ENCODE measurements at places on chromosomes 4 and X.

DNA sequence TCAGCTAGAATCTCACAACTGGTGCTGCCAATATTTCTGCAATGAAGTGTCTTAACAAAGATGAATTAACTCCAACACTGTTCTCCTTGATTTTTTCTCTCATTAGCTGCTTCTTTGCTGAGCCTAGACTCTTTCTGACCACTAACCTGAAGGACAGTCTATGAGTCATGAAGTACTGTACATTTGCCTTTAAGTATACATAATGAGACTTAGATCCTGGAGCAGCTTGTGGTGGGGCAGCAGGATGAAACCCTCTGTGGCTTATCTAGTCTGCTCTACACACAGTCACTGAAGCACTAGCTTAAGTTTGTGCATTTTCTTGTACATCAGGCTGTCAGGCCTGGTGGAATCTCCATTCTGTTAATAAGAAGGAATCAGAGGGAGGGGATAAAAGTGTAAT lies 307.4 kb upstream of the SMIM31 start:
- no peak overlapping the region for H3K27ac ChIP-seq
- H3K27me3 ChIP-seq, result no peaks in the 10 kb centered on the region
- DNase-seq, result no peak
- H3K4me3 ChIP-seq, result no peak overlapping the region
- no peaks in the 10 kb centered on the region for H3K4me1 ChIP-seq

DNA sequence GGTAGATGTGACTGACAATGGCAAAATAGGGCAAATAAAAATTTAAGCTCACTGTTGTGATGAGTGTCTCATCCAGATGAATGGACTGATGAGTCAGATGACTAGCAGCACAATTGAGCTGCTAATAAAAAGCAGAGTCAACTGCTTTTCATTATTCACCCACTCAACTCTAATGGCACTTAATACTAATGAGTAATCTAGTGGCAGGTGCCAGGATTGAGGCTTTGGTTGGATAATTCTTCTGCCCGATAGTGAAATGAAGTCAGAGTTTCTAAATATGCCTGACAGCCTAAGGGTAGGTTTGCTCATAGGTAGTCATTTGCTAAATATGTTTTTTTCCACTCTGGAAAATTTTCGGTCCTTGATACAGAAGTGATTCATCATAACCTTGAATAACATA lies 10.4 kb downstream of the OGT start:
- no peaks in the 10 kb centered on the region for H3K27me3 ChIP-seq
- peaks cover 33% of the 10 kb centered on the region for H3K4me1 ChIP-seq
- H3K4me3 ChIP-seq, result no peak overlapping the region
- H3K36me3 ChIP-seq, result peaks cover 39% of the 10 kb centered on the region
- no peak for DNase-seq
- H3K27ac ChIP-seq, result no peak overlapping the region

DNA sequence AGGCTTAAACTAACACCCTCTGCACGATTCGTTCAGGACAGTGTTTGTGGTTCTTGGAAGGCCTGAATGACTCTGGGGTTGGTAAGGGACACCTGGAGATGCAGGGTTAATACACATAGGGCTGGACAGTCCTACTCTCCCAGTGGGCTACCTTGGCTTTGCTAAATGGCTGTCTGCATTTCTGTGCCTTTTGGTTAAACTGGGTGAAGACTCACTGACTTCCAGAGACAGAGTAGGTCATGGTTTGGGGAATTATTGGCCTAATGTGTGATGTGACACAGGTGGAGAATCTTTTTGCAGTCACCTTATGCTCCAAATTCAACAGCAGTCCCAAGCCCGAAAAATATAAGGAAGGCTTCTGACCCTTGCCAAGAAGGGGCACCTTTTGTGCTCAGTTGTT lies 10.5 kb downstream of the POU4F2 start:
- H3K4me1 ChIP-seq, result no peaks in the 10 kb centered on the region
- DNase-seq, result no peak
- H3K36me3 ChIP-seq, result no peaks in the 10 kb centered on the region
- no peak overlapping the region for H3K4me3 ChIP-seq
- no peak overlapping the region for H3K27ac ChIP-seq
- 0 out of 2 replicates have a peak, but pooled peaks cover 4% of the 10 kb centered on the region for H3K27me3 ChIP-seq

DNA sequence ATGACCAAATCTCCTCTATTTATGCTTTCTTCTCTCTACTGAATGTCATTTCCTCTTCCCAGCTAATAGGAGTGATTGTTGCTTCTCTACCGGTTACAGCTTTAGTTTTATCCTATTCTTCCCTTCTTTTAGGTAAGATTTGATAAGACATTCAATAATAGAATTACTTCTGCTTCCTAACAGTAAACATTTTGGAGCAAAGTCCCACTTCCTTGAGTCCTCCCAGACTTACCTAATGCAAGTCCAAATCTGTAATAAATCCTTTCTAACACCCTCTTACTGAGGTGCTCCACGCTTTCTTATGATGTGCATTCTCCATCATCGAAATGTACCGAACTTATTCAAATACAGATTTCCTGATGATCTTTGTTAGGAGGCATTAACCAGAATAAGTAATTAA lies 79.2 kb upstream of the GPM6A start:
- no peak for DNase-seq
- no peaks in the 10 kb centered on the region for H3K4me1 ChIP-seq
- no peak overlapping the region for H3K4me3 ChIP-seq
- no peaks in the 10 kb centered on the region for H3K36me3 ChIP-seq

DNA sequence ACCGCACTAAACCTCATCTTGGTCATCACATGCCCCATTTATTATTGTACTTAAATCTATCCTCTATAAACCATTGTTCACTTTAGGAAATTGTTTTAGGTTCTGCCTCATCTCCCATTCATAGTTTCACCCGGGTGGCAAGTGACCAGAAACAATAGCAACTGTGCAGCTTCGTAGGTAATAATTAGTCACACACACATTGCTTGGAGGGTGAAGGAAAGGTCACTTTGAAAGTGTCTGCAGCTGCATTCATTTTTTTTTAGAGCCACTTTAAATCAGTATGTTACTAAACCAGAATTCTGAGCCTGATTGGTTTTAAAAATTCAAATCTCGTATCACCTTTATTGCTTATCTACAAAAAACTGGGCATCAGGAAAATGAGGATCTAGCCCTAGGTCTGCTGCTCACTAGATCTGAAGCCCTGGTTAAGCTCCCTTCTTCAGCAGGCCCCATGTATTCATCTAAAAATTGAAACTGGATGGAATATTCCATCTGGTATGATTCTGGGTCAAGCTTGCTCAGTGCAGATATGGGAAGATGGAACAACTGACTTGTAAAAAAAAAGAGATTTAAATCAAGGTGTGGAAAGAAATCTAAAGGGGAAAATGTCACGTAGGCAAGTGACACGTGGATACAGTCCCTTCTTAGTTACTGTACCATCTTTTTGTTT lies 62.4 kb downstream of the LIMCH1 start:
- H3K36me3 ChIP-seq, result no peaks in the 10 kb centered on the region
- H3K27ac ChIP-seq, result no peak overlapping the region
- no peak for DNase-seq
- no peak overlapping the region for H3K4me3 ChIP-seq

- no peaks in the 10 kb centered on the region for H3K4me1 ChIP-seq
- H3K4me3 ChIP-seq, result no peak overlapping the region
- no peak for DNase-seq
These were observed 48.1 kb downstream of the WWC2 start for GRCh38 chr4:183147196-183147595.

DNA sequence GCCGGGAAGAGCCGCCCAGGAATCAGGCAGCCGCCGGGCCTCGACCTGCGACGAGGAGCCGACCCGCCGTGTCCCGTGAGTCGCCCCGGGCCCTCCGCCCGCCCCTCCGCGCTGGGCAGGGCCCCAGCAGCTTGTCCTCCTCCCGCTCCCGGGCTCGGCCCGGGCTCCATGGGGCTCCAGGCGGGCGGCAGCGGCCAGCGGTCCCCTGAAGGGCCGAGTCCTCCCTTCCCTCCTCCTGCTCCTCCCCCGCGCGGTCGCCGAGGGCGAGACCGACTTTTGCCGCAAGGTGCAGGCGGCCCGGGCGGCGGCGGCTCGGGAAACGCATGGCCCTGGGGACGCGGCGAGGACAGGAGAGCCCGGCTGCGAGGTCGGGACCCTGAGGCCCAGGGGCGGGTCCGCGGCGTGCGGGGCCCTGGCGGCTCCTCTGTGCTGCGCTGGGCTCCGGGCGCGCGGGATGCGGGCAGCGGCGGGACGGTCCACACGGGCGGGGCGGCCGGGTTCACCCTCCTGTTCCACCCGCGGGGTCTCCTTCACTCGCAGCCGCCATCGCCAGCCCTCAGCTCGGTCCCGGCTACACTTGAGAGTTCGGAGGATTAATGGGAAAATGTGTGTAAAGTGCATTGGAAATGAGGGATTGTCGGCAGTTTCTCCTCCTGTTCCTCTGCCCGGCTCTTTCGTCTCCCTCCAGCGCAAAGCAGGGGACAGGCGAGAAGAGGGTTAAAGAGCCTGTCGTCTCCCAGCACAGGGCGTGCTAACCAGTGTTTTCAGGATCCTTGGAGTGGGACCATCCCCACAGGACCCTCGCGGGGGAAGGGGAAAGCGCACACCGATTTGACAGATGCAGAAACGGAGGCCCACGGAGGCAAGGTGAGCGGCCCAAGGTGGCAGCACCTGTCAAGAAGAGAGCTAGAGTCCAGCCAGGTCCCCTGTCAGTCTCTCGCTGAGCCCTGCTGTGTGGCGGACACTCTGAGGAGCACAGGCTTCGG lies 16.6 kb upstream of the ZNF718 start:
- DNase-seq, result no peak
- 0 out of 2 replicates have a peak, but pooled peaks cover 3% of the 10 kb centered on the region for H3K4me1 ChIP-seq
- H3K27me3 ChIP-seq, result 0 out of 2 replicates have a peak, but pooled peaks cover 3% of the 10 kb centered on the region

DNA sequence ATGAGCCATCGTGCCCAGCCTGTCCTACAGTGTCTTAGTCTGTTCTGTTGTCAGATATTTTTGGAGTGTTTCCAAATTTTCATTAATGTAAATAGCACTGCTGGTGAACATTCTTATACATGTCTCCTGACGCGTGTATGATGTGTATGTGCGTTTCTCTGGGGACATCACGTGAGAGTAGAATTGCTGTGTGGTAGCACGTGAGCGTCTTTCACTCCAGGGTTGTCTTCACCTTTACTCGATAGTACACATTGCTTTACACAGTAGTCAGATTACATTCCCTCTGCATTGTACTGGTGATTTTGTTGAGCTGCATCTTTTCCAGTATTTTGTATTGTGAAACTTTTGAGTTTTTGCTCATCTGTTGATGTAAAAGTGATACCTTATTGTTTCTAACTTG lies 60.0 kb downstream of the ARHGAP10 start:
- H3K36me3 ChIP-seq, result no peaks in the 10 kb centered on the region
- H3K4me1 ChIP-seq, result no peaks in the 10 kb centered on the region
- no peak overlapping the region for H3K4me3 ChIP-seq
- DNase-seq, result no peak
- no peak overlapping the region for H3K27ac ChIP-seq
- H3K27me3 ChIP-seq, result no peaks in the 10 kb centered on the region

DNA sequence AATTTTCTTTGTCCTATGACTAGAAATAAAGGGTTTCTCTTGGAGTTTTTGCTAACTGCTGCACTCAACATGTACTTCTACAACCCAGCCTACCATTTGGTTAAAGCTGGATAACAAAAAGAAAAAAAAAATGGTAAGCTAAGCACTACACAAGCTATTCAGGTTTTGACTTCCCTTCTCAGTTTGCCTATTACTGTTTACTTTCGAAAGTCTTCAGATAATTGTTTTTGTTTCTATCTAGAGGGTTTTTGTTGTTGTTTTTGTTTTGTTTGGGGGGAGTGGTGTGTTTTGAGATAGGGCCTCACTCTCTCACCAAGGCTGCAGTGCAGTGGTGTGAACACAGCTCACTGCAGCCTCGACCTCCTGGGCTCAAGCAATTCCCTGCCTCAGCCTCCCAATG lies 46.6 kb downstream of the CLOCK start:
- H3K27ac ChIP-seq, result no peak overlapping the region
- DNase-seq, result no peak
- no peaks in the 10 kb centered on the region for H3K36me3 ChIP-seq
- H3K4me3 ChIP-seq, result no peak overlapping the region

GRCh38 chrX:79330022-79330421 lies 37.1 kb downstream of the ITM2A start:
- no peaks in the 10 kb centered on the region for H3K4me1 ChIP-seq
- H3K4me3 ChIP-seq, result no peak overlapping the region
- no peak overlapping the region for H3K27ac ChIP-seq
- DNase-seq, result no peak
- no peaks in the 10 kb centered on the region for H3K27me3 ChIP-seq

- no peaks in the 10 kb centered on the region for H3K27me3 ChIP-seq
- H3K27ac ChIP-seq, result no peak overlapping the region
- DNase-seq, result no peak
- H3K4me3 ChIP-seq, result no peak overlapping the region
- no peaks in the 10 kb centered on the region for H3K36me3 ChIP-seq
These were observed 227.1 kb downstream of the ADGRL3 start for GRCh38 chr4:61427099-61427817.
